ENCODE measurements at places on chromosomes 5 and 9. TPM values are rescaled to one million over a fixed set of nuclear protein-coding genes. Genes with fewer than 3 reads are reported as not detected.

The DUSP1 gene
- total RNA-seq: 46.5 TPM

The SOX30 gene
- total RNA-seq: not detected

The CXXC5 gene
- total RNA-seq: 2.7 TPM

The HK3 gene
- total RNA-seq: not detected
